Stimulated activated CD8-positive, alpha-beta memory T cell treated with anti-CD3 and anti-CD28 coated beads, Interleukin-4, amount 100 ng/mL, for 48 hours (primary cell): ENCODE measurements at places on chromosomes 7 and 10.

DNA sequence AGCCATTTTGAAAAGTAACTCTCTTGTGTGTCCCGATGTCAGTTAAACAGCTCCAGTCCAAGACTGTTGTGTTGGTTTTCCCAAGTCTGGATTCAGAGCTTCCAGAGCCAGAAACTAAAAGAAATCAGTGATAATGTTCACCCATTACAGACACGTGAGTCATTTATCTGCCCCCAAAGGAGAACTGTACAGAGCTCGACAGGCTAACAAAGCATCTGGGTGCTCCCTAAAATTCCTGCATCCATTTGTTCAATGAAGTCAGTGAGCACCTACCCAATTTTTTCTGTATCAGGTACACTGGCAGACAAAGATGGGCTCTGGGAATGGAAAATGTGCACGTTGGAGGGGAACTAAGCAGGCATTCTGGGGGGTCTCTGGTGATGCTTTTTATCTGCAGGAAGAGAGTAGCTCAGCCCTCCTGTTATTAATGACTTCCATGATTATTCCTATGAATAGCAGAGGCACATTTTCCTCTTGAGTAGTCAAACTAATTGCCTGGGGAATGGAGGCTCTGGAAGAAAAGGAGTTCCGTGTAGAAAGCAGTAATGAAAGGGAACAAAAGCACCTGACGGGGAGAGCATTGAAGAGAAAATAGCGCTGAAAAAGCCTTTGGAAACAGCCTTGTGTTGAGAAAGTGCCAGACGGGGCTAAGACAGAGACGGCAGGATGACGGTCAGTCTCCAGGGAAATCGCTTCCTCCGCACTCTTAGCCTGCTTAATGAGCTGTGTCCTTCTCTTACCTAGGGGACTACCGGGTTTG, 75.3 kb downstream of the GAD2 start:
- DNase-seq: no peak

- no peak for DNase-seq
Measured at GRCh38 chr7:18786196-18786727, 290.7 kb downstream of the HDAC9 start.

- DNase-seq: peak; percentile 49
Measured at GRCh38 chr7:32502728-32503127, 7.4 kb downstream of the AVL9 start.

GRCh38 chr7:113113912-113114311, 4.4 kb downstream of the SMIM30 start:
- DNase-seq: no peak

DNA sequence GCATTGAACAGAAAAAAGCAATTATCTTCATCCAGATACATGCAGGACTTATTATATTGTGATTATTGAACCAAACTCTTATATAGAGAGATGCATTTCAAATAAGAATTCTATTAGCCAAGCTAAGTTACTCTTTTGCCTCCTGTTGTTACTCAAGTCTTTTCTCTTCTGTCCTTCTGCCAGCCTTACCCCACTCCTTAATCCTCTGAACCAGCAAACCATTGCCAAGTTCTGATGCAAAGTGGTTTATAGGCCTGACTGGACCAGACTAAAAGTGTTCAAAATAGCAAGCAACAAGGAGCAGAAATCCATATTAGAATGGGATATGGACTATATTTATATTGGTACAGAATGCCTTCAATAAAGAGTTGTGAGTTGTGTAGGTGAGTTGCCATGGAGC, 2.2 kb upstream of the SLC26A4 start:
- DNase-seq: no peak

GRCh38 chr7:138753150-138753518, 44.7 kb upstream of the TMEM213 start:
- no peak for DNase-seq

GRCh38 chr10:127290850-127291249, 94.5 kb upstream of the INSYN2A start:
- DNase-seq: no peak

DNA sequence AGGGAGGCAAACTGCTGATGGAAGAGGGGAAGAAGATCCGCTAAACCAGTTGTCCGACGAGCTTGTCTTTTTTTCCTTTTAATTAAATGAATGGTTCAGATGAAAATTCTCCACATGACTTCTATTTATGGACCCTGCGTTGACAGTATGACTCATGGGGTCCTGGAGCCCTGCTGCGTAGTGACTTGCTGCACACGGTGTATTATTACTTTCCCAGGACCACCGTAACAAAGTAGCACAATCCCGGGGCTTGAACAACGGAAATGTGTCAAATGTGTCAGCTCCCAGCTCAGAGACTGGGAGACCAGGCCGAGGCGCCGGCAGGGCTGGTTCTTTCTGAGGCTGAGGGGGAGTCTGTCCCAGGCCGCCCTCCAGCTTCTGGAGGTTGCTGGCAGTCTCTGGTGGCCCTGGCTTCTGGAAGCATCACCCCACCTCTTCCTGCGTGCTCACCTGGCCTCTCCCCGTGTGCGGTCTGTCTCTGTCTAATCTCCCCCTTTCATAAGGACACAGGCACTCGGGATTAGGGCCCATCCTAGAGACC, 33.8 kb upstream of the MNX1 start:
- DNase-seq: no peak

- DNase-seq: no peak
Measured at GRCh38 chr10:75165684-75166622, 44.6 kb upstream of the VDAC2 start.

- DNase-seq: no peak
Measured at GRCh38 chr10:103111031-103111917, 81.8 kb downstream of the NT5C2 start.

- DNase-seq: no peak
Measured at GRCh38 chr10:33263453-33263852, 71.0 kb downstream of the NRP1 start.

GRCh38 chr10:100725869-100726426, 19.4 kb upstream of the PAX2 start:
- no peak for DNase-seq

DNA sequence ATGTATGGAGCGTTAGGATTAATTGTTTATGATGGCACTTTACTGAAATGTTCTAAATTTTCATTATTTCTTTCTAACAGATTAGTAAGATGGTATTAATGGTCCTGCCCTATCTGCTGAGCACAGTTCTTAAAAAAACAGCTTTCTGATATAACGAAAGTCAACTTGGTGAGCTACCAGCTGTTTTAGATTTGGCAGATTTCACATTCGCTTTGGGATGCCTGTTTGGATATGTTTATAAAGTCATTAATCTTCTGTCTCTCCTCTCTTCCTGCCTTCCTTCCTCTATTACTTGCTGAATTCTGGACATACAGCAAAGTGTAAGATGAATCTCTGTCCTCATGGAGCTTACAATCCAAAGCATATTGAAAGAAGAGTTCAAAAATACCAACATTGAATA, 396.8 kb upstream of the LRGUK start:
- no peak for DNase-seq

DNA sequence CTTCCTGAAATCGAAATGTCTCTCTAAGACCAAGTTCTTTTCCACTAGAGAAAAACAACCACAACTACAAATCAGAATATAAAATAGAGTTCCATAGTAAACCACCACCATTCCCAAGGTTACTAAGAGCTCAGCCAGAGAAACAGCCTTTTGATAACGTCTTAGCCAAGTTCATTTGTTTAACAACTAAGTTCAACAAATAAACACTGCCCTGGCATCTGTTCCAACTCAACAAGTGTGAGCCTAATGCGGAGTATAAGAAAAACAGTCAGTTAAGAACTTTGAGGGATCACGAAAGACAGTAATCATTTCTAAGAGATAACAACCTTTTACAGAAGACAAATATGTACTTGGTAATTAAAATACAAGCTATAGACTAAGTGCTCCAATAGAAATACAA, 77.3 kb downstream of the CALD1 start:
- DNase-seq: no peak

- DNase-seq: no peak
Measured at GRCh38 chr10:59047180-59047579, 129.3 kb upstream of the PHYHIPL start.

GRCh38 chr10:24664991-24665390, 58.7 kb downstream of the ARHGAP21 start:
- DNase-seq: no peak

GRCh38 chr10:80122110-80122710, 10.3 kb upstream of the PLAC9 start:
- DNase-seq: no peak

- DNase-seq: no peak
Measured at GRCh38 chr10:74738052-74738451, 88.3 kb upstream of the KAT6B start.

DNA sequence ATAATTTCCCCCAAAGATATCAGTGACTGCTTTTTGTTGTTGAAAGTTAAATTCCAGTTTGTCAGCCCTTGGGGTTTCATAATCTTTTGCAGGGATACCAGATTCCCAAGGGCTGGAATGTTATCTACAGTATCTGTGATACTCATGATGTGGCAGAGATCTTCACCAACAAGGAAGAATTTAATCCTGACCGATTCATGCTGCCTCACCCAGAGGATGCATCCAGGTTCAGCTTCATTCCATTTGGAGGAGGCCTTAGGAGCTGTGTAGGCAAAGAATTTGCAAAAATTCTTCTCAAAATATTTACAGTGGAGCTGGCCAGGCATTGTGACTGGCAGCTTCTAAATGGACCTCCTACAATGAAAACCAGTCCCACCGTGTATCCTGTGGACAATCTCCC, 3.2 kb downstream of the CYP26A1 start:
- no peak for DNase-seq

GRCh38 chr7:135188298-135188984, 17.9 kb upstream of the CYREN start:
- DNase-seq: no peak

- DNase-seq: no peak
Measured at GRCh38 chr10:122854648-122855047, 9.0 kb upstream of the CUZD1 start.

DNA sequence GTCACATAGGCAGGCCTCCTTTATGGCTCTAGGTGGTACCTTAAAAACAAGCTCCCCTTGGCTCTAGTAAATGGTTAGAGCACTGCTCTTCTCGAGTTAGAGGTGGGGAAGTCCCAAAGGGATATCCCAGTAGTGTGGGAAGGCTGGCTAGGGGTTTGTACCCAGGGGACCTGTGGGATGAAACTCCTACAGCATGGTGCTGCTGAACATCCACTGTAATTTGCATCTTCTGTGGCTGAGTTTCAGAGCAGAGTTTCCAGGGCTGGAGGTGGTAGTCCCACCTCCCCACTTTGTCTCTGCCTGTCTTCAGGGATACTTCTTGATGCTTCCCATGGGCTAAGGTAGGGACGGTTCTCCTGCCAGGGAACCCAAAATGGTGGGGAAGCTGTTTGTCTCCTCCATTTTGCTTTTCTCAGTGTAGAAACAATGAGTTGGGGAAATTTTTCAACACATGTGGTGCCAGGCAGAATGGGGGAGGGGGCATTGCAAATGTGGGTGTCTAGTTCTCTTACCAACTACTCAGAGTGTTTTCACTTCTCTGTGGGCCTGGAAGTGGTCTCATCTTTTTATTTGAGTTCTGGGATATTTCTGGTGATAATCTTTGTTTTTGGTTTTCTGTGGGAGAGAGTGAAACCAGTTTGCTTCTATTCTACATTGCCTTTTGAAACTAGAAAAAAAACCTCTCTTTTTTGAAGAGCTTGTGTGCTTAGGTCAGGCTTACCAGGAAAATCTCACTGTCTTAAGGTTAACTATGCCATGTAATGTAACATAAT, 36.3 kb downstream of the SCART1 start:
- peak; percentile 38 for DNase-seq

DNA sequence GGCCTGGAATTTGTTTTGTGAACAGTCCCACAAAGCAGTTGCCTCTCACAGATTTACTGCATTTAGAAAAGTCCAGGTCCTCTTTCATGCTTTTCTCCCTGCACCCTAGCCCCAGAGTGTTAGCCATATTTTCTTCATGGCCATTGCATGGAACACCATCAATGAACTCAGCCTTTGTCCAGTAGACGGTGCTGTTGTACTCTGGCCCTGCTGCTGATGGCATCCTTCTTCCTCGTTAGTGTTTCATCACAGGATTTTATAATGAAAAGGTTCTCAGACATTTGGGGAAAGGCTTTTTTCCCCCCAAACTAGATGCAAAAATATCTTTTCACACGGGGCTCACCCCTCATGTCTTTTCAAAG, 93.0 kb upstream of the SLC25A13 start:
- peak; percentile 47 for DNase-seq

GRCh38 chr7:132455378-132455777, 120.9 kb downstream of the PLXNA4 start:
- peak; percentile 52 for DNase-seq

DNA sequence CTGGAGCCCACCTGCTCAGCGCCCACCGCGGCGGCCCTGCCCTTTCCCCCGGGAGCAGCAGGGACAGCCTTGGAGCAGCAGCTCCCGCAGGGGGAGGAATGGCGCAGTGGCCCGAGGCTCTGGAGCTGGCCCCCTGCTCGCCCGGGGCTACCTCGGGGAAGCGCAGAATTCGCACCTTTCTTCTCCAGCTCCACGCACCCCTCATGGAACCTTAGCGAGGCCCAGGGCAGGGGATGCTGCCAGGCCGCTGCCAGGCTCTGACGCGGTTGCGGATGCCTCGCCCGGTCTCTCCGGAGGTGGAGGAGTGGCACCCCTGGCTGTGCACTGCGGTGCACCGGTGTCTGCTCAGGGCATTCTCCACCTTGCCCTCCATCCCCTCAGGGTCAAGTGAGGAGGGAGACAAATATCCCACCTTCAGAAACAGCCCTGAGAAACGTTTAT, 84.9 kb upstream of the MKI67 start:
- no peak for DNase-seq

- no peak for DNase-seq
Measured at GRCh38 chr7:40676221-40676620, 541.4 kb downstream of the SUGCT start.

- DNase-seq: no peak
Measured at GRCh38 chr7:98569691-98570337, 47.3 kb upstream of the NPTX2 start.

- DNase-seq: no peak
Measured at GRCh38 chr10:69663369-69663947, 33.4 kb downstream of the FAM241B start.

- DNase-seq: no peak
Measured at GRCh38 chr7:127473409-127473808, 80.9 kb upstream of the ZNF800 start.

- no peak for DNase-seq
Measured at GRCh38 chr10:28382525-28383269, 79.8 kb upstream of the MPP7 start.

GRCh38 chr7:43244232-43244631, 131.8 kb downstream of the HECW1 start:
- DNase-seq: no peak

- DNase-seq: no peak
Measured at GRCh38 chr10:43057831-43058340, 19.0 kb upstream of the RET start.

DNA sequence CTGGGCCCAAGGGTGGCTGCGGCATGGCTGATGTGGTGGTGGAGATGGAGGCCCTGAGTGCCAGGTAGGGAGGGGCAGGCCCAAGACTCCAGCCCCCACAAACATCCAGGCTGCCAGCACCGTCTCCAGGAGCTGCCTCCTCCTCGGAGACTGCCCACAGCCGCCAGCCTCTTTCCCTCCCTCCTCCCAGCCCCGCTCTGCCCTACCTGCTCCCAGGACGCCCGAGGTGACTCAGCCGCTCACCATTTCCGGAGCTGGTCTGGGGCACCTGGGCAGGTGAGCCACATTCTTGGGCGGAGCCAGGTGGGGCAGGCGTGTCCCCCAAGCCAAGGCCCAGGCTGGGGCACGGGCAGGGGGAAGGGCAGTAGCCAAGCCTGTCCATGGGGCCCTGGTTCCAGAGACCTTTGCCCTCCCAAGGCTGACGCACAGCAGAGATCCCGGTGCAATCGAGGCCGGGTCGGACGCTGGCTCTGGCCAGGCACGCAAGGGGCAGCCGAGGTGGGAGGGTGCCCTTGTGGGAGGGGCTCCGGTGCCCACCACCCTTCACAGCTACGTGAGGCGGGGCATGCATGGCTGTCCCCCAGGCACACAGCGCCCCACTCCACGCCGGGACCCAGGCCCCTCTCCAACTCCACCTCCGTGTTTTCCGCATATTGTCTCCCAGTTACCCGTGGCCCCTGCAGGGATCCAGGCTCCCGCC, 8.8 kb downstream of the ADAP1 start:
- DNase-seq: no peak
